ENCODE measurements at places on chromosomes 3 and 15.

GRCh38 chr15:98146031-98146820 lies 185.7 kb downstream of the ARRDC4 start:
- DNase-seq: no peak

GRCh38 chr15:57667171-57667849 lies 39.2 kb upstream of the POLR2M start:
- no peak for DNase-seq

DNA sequence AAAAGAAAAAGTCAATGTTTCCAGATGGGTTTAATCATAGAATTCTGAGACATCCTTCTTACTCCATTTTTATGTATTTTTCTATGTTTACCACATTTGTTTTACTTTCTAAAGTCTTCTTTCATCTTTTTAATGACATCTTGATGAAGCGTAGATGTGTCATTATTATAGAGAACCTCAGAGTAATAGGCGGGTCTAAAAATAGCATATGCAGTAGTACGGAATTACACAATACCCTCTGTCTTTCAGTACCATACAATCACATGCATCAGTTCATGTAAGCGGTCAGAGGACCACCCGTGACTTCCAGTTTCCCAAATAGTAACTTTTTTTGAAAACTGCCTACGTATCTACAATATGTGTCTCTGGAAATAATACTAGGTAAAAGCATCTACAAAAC lies 224.0 kb downstream of the PLOD2 start:
- DNase-seq: no peak

DNA sequence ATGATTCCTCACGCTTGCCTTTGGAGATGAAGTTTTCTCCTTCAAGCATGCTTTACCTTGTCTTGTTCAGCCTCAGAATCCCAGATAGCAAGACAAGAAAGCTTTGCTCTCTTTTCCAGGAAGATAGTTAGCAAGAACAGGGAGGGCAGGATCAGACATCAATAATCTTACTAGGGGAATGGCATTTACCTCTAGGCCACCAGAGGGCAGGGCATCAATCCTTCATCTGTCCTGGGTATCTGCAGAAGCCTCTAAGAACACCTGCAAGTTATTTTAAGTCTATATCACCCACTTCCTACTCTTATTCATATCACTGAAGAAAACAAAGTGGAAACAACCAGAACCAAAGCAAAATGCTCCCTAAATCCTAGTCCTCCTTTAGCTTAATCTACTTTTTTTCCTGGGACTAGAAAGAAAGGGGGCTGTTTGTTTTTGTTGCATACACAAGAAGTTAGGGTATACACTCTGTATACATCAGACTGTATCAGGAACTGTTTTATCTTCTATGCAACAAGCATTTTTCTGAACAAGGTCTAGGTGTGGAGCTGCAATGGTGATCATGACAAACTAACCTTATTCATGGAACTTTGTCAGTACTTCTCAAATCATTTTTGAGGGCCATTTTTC lies 862.5 kb downstream of the CADM2 start:
- DNase-seq: peak; percentile 7

GRCh38 chr3:131619821-131620220 lies 117.0 kb upstream of the MRPL3 start:
- no peak for DNase-seq

DNA sequence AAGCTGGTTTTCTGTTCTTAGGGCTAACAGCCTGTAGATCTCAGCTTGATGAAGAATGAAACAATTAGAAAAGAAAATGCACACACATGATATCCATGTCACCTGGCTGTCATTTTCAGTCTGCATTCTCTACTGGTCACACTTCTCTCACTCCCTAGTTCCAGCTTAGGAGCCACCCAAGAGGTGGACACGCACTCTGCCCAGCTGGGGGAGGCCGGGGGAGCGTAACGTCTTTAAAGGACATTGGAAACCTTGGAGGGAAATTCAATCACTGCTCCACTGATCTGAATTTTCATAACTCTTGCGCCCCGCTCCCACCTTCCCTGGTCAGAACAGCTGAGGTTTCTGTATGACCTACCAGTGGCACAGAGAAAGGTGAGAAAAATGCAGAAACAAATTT lies 79.7 kb downstream of the RAB11A start:
- no peak for DNase-seq

DNA sequence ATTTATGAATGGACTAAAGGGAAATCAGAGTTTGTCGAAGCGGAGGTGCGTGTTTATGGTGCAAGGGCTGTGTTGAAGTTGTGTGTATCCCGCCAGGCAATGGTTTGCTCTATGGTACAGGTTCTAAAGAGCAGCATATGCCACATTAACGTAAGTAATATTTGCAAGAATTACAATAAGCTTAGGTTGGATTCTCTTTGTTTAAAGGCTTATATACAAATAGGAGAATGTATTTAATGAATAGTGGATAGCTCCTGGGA lies 800 bp downstream of the EPHA3 start:
- DNase-seq: no peak

- no peak for DNase-seq
Measured at GRCh38 chr15:81024265-81024872, 23.6 kb downstream of the TLNRD1 start.

- no peak for DNase-seq
Measured at GRCh38 chr3:68458581-68458980, 473.8 kb downstream of the TAFA4 start.

GRCh38 chr3:67077656-67078055 lies 79.5 kb downstream of the KBTBD8 start:
- DNase-seq: no peak

DNA sequence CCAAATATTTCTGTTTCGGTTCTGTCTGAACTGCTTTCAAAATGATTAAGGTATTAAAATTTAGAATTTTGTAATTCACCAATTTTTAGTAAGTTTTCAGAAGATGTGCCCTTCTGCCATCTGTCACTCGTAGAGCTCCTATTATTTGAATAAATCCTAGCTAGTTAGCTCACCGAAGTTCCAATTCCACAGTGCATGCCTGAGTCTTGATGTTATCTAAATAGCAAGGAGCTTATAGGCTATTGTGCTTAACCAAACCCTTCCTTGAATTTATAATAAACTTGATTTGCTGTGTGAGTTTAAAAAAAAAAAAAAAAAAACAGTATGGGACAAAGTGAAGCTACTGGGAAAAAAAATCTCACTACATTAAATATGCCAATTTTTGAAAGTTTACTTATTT lies 18.7 kb downstream of the ATP13A3 start:
- DNase-seq: no peak

DNA sequence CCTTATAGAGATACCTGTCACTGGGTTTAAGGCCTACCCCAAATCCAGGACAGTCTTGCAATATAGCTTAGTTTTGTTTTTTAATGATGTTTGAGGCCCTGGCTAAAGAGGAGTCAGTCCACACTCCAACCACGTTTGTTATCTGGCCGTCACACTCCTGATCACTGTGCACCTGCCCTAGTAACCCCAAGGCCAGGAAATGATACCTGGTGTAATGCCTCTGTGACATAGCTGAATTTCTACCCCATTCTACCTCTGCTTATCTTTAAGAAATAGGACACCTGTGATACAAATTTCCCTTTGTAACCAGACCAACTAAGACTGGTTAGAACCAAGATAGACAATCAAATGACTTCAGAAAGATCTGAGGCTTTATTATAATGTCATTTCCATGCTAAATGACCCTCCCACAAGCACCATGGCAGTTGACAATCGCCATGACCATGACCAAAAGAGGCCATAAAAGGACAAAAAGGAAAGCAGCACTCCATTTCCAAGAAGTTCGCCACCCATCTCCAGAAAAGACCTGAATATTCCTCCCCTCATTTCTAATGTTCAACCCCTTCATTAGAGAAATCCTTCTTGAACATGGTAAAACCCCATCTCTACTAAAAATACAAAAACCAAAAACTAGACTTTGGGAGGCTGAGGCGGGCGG lies 4.8 kb upstream of the RTP3 start:
- no peak for DNase-seq

GRCh38 chr15:38524156-38524555 lies 40.5 kb downstream of the RASGRP1 start:
- no peak for DNase-seq

GRCh38 chr3:124998247-124998630 lies 57.6 kb downstream of the HEG1 start:
- no peak for DNase-seq

DNA sequence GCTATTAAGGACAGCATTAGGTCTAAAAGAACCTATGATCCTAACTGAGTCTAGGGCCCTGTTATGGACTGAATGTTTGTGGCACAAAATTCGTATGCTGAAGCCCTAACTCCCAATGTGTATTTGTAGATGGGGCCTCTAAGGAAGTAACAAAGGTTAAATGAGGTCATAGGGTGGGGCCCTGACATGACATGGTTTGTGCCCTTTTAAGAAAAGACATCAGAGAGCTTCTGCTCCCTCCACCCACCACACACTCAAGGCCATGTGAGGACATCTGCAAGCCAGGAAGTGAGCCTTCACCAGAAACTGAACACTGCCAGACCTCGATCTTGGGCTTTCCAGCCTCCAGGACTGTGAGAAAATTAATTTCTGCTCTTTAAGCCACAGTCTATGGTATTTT lies 49.2 kb downstream of the PHC3 start:
- no peak for DNase-seq

DNA sequence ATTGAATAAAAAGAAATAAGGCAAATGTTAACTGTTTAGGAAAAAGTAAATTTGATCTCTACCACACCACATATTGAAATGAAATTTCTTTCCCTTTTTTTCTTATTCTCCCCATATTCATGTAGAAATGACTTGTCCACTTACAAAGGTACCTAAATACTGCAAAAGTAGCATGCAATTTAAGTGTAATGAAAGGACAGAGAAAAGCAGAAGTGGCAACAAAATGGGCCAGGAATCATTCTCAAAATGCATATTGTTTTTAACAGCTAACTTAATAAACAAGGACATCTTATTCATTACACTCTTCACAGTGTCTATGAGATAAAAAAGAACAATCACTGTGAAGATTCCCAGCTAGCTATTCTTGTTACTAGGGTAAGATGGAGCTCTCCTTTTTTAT lies 40.6 kb upstream of the FGF7 start:
- DNase-seq: no peak

DNA sequence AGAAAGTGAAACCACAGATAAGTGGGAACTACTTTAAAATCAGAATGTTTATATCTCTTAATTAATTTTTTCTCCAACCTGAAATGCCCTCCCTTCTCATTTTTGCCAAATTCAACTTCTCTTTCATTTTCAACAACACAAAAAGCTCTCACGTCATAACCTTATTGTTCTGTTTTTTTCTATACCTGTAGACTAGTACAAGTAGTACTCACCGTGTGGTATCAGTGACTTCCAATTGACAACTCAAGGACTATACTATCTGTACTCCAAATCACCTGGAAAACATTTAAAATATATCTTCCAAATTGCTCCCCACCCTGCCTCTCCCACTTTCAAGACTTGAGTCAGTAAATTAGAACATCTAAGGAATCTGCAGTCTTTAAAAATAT lies 72.8 kb upstream of the ZNF280D start:
- DNase-seq: no peak

DNA sequence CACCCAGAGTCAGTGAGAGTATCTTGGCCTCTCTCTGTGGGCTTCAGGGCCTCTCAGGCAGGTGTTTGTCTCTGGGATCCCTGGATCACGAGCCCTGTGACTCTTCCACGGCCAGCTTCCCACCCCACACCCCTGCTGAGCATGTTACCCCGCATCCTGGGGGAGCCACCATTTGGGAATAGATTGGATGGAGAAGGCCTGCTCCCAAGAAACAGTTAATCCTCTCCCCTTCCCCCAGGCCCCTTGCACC lies 15.5 kb upstream of the SRP14 start:
- no peak for DNase-seq

DNA sequence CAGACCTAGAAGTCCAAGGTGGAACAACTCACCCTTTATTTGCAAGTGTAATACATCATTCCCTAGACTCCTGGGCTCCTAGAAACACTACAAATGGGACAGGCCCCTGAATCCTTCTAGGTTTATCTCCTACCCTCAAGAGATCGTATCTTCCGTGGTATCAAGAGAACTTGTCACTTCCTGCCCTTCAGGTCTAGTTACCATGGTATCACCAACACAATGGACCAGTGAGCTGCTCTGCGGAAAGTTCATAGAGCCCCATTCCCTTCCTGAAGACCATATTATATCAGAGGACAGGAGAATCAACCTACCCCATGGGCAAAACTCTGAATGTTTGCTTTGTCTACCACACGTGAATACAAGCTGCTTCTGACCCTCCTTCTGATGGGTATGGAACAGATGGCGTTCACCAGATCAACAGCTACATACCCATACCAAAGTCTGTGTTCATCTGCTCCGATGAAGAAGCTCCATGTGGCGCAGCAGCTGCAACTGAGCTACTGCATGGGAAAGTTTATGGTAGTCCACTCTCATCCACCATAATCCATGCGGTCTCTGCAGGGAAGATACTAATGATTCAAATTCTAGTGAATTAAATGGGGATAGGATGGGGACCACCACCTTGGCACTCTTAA lies 84.6 kb upstream of the KLF13 start:
- DNase-seq: no peak

DNA sequence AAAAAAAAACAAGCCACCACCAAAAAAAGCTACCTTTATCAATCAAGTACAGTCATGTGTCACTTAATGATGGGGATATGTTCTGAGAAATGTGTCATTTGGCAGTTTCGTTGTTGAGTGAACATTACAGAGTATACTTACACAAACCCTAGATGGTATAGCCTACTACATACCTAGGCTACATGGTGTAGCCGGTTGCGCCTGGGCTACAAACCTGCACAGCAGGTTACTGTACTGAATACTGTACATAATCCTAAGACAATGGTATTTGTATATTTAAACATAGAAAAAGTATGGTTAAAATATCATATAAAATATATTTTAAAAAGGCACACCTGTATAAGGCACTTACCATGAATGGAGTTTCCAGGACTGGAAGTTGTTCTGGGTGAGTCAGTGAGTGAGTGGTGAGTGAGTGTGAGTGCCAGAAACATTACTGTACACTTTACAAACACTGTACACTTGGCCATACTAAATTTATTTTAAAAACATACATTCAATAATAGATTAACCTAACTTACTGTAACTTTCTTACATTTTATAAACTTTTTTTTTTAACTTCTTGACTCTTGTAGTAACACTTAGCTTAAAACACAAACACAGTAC lies 25.9 kb upstream of the JMJD7 start:
- DNase-seq: no peak

DNA sequence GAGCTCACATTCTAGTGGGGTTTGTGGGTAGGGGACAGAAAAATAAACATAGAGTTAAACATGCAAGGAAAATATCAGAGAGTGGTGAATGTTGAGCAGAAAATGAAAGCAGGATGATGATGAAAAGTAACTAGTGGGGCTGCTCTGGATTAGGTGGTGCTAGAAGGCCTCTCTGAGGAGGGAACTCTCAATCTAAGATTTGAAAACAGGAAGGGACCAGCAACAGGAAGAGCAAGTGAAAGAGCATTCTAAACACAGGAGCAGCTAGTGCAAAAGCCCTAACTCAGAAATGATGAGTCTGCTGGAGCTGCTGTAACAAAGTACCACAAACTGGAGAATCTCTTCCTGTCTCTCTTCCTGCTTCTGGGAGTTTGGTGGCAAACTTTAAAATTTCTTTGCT lies 468.6 kb upstream of the AGTR1 start:
- no peak for DNase-seq

DNA sequence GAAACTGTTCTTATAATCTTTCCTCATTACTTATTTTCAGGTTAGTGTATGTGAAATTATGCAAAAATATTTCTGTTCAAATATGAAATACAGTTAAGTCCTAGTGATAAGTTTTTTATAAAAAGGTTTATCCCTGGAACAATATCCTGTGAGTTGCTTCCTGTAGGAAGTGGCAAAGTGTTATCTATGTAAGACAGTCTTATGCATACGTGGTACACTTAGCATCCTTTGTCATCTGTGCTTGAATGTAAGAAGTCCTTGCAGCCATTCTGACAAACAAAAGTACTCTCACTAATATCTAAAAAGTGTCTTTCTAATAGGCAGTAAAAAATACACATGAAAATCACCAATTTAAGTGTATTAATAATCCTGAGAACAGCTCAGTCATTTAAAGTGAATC lies 372.5 kb upstream of the BCHE start:
- no peak for DNase-seq
